ENCODE measurements at places on chromosomes 16 and 17.

DNA sequence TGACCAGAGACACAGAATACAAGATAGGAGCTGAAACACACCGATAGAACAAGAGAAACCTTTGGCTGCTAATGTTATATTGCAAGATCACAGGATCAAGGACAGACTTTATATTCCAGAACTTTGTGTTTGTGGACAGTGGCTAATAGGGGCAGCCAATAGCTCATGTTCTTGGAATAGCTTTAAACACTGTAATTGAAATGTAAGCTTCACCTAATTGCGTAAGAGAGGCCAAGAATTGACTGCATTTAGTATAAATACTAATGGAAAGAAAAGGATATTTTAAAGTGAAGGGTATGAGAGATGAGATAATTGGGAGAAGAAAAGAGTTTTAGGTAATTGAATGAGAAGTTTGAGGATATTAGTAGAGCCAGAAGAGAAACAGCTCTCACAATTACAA lies 758.8 kb downstream of the CDH11 start:
- DNase-seq = no peak

DNA sequence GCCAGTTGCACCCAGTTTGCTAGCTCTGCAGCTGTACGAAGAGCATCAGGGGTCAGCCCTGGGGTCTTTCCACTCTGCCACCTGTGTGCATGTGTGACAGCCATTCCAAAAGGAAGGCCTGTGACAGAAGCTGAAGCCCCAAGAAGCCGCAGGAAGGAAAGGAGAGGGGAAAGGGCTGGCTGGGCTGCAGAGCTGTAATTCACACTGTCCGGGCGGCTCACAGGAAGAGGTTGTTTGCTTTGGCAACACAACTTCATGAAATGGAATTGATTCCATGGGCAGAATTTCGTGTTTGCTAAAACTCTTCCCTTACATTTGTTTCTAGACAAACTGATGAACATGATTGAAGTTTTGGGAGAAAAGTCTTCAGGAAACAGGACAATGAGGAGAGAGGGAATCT lies 14.8 kb downstream of the TMEM204 start:
- DNase-seq = no peak

DNA sequence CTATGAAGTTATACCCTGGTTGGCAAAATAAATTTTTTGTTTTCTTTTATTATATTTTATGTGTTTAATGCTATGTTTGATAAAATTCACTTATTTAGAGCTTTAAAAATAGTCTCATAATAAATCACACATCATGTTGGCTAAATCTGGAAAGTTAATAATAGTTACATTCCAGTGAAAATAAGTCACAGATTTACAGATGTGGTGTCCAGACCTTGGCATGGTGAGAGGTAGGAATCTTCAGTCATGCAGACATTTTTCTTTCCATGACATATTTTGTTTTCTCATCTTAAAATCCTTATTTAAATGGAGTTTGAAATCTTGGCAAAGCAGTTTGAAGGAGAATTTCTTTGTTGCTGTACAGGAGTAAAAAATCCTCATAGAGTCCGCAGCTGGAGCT lies 48.1 kb upstream of the GOSR1 start:
- no peak for DNase-seq

GRCh38 chr17:63479495-63480184 lies 2.8 kb downstream of the ACE start:
- DNase-seq = no peak

DNA sequence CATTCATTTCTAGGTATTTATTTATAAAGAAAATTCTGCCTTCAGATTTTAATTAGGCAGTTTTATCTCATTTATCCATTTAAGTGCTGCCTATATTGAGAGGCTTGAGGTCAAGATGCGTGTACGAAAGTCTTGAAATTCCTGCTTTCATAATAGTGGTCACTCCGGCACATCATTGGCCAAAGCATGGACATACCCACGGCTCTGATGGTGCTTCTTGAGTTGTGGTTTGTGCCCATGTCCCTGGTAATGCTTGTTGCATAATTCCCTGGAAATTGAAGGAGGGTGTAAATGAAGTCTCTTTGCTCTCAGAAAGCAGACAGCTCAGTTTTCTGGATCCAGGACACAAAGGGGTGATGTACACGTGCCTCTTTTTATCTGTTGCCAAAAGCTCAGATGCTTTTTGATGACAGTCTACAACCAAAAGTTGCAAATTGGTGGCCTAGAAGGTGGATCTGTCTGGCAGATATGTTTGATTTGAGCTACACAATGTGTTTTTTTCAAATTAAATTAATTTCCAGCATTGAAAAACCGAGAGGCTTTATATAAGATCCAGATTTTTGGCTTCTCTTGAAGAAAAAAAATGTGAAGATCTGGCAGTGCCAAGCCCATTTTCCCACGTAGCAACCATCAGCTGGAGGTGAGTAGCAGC lies 94.4 kb downstream of the SHISA9 start:
- no peak for DNase-seq

DNA sequence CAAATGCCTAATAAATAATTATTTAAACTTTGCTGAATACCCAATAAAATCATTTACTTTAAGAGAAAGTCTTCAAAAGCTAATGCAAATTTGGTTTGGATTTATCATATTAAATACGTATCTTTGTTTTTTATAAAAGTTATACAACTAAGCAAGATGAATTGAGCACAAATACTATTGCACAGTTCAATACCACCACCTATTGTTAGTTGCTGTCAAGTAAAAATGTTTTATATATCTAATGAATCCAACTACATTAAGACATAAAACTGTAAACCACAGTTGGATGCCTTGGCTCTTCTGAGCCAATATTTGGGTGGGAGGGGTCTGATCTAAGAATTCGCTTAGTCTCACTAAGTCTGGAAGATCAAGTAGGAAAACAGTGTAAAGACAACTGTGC lies 7.7 kb downstream of the FBXL20 start:
- DNase-seq = no peak

GRCh38 chr17:8941520-8941919 lies 24.0 kb downstream of the PIK3R5 start:
- DNase-seq = peak; percentile 83

DNA sequence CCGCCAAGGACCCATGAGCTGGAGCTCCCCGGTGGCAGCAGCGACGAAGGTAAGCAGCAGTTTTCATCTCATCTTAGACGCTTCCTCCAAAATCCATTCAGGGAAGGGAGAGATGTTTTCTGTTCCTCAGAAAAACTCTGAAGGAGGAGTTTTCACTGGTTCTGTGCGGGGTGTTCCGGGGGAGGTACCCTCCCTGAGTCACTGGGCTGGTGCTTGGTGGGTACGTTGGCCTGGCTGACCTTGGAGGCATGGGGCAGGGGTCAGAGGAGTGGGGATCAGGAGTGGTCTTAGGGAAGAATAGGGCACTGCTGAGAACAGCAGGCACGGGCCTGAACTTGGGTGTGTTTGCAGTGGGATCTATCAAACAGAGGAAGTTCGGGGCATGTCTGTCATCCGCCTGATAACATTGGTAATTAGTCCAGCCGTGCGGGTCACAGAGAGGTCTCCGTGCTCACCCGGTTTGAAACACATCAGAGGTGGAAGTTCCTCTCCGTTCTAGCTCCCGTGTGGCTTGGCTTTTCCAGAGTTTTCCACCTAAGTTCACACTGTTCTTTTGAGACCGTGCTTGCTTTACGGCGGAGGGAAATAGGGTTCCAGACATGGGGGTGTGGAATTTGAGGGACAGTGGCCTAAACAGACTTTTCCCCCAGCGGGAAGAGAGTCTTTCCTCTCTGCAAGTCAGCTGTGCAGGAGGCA lies 59.6 kb upstream of the CIBAR2 start:
- no peak for DNase-seq

- no peak for DNase-seq
Measured at GRCh38 chr17:1179112-1179817, 516 bp downstream of the ABR start.

DNA sequence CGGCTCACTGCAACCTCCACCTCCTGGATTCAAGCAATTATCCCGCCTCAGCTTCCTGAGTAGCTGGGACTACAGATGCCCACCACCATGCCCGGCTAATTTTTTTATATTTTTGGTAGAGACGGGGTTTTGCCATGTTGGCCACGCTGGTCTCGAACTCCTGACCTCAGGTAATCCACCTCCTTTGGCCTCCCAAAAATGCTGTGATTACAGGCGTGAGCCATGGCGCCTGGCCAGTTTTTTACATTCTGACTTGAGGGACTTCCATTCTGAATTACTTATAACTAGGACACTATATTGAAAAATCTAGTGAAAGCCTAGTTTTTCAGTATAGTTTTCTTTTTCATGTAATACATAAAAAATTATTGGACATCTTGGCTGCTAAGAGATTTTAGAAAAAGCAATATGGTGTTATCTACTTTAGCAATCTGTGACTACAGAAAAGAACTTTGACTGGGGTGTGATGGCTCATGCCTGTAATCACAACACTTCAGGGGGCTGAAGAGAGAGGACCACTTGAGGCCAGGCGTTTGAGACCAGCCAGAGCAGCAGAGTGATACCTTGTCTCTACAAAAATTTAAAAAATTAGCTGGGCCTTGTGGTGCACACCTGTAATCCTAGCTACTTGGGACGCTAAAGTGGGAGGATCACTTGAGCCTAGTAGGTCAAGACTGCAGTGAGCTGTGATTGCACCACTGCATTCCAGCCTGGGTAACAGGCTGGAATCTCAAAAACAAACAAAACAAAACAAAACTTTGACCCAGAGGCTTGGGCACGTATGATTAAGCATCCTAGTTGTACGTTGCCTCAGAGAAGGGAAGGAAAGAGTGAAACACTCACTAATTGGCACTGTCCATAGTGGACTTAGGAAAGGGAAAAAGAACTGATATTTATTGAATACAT lies 26.8 kb upstream of the GOSR1 start:
- no peak for DNase-seq

DNA sequence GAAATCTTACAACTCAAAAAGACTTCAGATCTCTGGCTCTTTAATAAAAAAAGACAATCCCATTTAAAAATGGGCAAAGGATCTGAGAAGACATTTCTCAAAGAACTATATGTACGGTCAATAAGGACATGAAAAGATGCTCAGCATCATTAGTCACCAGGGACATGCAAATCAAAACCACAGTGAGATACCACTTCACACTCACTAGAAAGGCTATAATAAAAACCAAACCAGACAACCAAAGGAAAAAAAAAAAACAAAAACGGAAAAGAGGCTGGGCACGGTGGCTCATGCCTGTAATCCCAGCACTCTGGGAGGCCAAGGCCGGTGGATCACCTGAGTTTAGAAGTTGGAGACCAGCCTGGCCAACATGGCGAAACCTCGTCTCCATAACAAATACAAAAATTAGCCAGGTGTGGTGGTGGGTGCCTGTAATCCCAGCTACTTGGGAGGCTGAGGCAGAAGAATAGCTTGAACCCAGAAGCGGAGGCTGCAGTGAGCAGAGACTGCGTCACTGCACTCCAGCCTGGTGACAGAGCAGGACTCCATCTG lies 1.7 kb upstream of the NPIPB7 start:
- DNase-seq = no peak

GRCh38 chr16:84329843-84330684 lies 35.4 kb downstream of the WFDC1 start:
- no peak for DNase-seq

- no peak for DNase-seq
Measured at GRCh38 chr17:82914375-82914774, 74.6 kb upstream of the ZNF750 start.

GRCh38 chr16:57178196-57178595 lies 7.6 kb downstream of the PSME3IP1 start:
- no peak for DNase-seq

GRCh38 chr17:14831491-14831890 lies 433.6 kb downstream of the PMP22 start:
- DNase-seq = no peak
